ENCODE measurements at places on chromosomes 13 and 19.
A peak's percentile ranks its signal among the peaks of the same experiment; 100 is the strongest.

DNA sequence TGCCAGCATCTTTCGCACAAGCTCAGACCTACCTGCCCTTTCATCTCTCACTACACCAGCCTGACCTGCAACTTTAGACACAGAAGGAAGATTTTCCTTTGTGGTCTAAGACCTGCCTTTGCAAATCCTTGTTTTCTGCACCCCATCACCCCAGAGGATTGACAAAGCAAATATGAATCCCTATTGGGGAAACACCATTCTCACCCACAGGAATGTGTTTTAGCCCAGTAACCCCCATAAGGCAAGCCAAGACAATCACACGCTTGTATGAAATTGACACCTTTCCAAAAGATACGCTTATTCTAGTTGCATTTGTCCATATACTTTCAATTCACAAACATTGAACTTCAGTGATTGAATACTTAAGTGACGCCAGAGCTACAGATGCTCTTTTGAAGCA is 55.7 kb downstream of the SPATA13 start:
- no peak for DNase-seq

- no peak for DNase-seq
Observed at GRCh38 chr13:113920606-113921286, 53.1 kb downstream of the C13orf46 start.

- no peak for DNase-seq
Observed at GRCh38 chr13:73000027-73000674, 58.7 kb upstream of the KLF5 start.

- DNase-seq = no peak
Observed at GRCh38 chr13:100147825-100148224, 58.9 kb downstream of the PCCA start.

GRCh38 chr19:51565583-51565982 is 5.5 kb upstream of the ZNF175 start:
- no peak for DNase-seq

GRCh38 chr19:6235031-6235951 is 44.5 kb downstream of the MLLT1 start:
- peak; percentile 53 for DNase-seq

Measured in left lung (tissue), 14 donors.